Right lobe of liver (tissue), 6 donors: ENCODE measurements at places on chromosomes 12 and 14.

- no peak for DNase-seq
Measured at GRCh38 chr12:68428211-68428610, 96.0 kb upstream of the MDM1 start.

GRCh38 chr14:85514487-85514886, 15.5 kb upstream of the FLRT2 start:
- DNase-seq: no peak

DNA sequence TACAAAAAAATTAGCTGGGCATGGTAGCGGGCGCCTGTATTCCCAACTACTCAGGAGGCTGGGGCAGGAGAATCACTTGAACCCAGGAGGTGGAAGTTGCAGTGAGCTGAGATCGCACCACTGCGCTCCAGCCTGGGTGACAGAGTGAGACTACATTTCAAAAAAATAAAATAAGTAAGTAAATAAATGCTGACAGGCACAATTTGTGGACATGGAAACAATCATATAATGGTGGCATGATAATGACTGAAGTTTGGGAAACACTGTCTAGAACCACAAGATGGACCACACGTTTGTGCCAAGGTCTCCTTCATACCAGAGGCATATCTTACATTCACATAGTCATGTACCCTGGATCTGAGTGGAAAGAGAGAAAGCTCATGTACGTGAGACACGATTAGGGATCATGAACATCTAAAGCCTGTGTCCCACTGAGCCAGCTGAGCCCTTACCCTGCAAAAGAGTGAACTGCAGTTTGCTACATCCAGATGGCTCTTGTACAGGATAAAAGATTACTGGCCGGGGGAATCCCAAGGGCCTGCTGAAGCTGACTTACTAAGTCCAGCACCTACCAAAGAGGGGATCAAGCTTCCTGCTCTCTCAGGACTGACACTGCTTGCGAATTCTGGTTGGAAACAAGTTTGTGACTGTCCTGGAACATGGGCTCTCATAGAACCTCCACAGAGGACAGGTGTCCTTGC, 62.9 kb downstream of the TRAFD1 start:
- DNase-seq: no peak

GRCh38 chr14:23164250-23164649, 19.2 kb downstream of the SLC7A8 start:
- no peak for DNase-seq

DNA sequence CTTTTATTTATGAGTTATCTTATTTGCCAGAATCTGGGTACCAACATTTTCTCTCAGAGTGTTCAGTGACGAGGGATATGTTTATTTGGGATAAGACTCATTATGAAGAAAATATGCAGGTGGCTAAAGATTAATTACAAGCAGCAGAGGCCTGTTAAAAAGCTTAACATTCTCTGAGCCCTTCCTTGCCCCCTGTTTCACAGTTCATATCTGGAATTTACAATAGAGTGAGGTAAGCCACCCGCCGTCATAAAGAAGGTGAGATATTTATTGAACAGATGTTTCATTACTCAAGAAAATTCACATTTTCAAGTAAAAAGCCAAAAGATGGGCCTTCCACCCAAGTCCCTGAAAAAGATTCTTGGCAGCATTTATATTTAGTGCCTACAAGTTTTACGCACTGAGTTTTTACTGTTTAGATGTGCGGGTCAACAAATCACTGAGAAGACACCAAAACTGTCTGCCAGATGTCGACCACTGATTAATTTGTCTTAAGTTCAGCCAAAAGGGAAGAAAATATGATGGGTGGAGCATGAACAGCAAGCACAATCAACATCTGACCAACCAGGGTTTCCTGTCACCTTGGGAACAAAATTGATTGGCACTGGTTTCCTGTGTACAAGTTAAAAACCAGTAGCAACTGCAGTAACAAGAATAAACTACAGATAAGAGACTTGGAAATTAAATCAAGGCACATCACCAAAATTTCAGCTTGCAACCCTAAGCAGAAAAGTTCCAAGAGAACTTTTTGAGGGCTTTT, 85.5 kb upstream of the PTPRB start:
- DNase-seq: no peak

GRCh38 chr12:76762601-76762980, 1.3 kb upstream of the ZDHHC17 start:
- no peak for DNase-seq

DNA sequence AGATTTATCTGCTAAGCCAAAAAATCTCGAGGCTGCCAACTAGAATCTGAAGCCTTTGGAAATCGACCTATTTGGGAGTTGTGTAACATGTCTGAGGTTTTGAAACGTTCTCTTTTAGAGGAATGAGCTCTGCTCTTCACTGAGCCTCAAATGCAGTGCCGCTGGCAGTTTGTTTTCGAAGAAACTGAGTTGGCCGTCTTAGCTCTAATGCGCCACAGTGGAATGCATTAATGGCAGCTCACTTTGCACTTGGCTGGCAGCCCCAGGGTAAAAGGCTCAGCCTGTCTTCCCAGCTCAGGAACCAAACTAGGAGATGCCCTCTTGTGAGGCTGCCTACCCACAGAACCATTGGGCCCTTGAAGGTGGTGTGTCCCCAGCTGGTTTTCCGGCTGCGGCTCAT, 53.8 kb downstream of the SFSWAP start:
- no peak for DNase-seq

GRCh38 chr12:188910-189621, 24.9 kb downstream of the SLC6A12 start:
- DNase-seq: no peak

GRCh38 chr12:21369141-21369980, 3.3 kb upstream of the IAPP start:
- DNase-seq: no peak

DNA sequence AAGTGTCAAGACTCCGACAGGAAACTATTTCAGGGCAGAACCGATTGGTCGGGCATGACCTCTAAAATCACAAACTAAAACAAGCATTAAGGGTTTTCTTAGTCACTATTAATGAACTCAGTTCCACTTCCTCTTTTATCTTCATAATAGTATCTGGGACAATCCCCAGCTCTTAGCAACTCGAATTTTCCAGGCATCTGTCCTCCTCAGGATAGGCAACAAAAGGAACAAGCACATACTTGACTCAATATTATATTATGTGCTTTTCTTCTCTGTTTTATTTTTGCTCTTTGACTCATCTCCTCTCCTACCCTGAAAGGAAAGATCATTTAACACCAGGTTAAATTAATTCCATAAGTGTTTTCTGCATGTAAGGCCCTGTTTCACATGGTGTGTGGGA, 638.3 kb upstream of the TBX3 start:
- DNase-seq: no peak

DNA sequence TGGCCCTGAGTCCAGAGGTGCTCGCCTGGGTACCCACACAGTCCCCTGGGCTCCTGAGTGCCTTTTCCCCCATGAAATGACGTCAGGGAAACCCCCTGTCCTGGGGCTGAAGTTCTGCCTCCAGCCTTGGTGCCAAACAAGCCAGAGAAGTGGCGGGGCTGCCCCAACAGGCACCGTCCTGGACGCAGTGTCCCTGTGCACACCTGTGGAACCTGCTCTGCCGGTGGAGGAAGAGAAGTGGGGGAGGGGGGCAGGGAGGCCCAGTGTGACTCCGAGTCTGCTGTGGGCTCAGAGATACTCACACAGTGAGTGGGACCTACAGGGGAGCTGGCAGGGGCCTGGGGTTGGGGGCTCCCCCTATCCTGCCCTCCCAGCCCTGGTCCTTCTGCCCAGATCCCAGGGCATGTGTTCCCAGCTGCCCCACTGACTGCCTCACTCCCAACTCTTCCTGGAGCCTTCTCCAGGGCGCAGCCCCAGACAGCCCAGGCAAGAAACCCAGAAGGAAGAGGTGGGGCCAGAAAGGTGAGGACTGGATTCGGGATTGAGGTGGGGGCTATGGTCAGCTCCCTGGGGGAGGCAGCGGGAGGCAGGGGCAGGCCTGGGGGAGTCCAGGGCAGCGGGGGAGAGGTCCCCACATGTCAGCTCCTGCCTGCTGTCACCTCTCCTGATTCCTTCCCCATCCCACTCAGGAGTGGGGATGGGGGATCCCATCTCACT, 24.7 kb downstream of the CCDC85C start:
- DNase-seq: no peak

DNA sequence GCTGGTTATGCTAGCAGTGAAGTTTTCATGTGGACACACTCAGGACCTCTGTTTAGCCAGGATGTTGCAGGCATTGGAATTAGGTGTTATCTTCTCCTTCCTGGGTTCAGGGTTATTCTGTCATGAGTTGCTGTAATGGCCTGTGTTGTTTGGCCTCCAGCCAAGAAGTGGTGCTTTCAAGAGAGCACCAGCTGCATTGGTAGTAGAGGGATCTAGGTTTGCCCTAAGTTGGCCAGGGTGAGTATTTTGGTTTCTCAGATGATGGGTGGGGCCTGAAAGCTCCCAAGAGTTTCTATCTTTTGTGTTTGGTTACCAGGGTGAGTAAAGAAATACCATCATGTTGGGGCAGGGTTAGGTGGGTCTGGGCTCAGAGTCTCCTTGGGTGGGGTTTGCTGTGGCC, 2.7 kb upstream of the GZMH start:
- DNase-seq: no peak

DNA sequence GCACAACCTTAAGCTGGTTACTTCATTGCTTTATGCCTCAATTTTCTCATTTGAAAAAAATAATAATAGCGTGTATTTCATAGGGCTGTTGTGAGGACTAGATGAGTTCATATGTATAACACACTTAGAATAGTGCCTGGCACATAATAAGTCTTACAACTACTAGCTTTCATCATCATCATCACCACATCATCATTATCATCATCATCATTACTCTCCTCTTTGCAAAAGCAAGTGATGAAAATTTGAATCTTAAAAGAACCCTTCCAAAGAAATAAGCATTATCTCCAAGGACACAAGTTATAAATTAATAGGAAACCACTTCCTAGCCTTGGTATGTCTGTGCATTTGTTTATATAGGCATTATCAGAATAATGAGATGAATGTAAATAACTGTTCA, 117.0 kb downstream of the ST8SIA1 start:
- DNase-seq: no peak

DNA sequence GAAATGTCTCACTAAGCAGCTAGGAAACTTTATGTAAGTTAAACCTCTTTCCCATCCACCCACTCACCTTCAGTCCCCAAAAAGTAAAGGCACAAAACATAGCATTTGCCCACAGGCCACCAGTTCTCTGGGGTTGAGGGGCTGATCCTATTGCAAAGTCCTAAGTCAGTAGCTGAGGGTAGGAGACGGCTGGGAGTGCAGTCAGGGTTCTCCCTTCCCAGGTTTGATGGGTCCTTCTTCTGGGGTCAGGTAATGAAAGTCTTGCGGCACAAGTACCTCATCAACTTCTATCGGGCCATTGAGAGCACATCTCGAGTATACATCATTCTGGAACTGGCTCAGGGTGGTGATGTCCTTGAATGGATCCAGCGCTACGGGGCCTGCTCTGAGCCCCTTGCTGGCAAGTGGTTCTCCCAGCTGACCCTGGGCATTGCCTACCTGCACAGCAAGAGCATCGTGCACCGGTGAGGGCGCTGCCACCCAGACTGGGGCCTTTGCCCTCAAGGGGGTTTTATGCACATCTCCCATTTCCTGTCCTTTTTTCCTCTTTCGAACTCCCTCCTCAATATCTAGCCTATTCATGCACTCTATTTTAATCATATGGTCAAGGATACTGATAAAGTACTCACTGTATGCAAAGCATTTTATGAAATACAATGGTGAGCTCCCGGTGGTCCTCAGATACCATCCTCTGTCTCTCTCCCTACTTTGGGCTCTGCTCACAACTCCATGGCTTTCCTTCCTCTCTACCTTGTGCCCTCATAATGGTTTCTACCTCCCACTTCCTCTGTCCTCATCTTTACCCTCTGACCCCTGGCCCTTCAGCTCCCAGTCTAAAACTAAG, 986 bp downstream of the TSSK4 start:
- DNase-seq: no peak

GRCh38 chr12:55930771-55931316, at the start of gene DGKA:
Gene DGKA, plus strand, starts transcription at chr12:55931162. Its CDS starts 5,342 bp downstream, at chr12:55936504.
- DNase-seq: no peak

GRCh38 chr12:108840605-108841332, 16.6 kb downstream of the SSH1 start:
- no peak for DNase-seq

GRCh38 chr14:23385642-23386265, 8.9 kb downstream of the CMTM5 start:
- no peak for DNase-seq

- no peak for DNase-seq
Measured at GRCh38 chr14:88272390-88273269, 50.4 kb downstream of the KCNK10 start.

- DNase-seq: no peak
Measured at GRCh38 chr14:91333650-91334039, 84.0 kb downstream of the CCDC88C start.

DNA sequence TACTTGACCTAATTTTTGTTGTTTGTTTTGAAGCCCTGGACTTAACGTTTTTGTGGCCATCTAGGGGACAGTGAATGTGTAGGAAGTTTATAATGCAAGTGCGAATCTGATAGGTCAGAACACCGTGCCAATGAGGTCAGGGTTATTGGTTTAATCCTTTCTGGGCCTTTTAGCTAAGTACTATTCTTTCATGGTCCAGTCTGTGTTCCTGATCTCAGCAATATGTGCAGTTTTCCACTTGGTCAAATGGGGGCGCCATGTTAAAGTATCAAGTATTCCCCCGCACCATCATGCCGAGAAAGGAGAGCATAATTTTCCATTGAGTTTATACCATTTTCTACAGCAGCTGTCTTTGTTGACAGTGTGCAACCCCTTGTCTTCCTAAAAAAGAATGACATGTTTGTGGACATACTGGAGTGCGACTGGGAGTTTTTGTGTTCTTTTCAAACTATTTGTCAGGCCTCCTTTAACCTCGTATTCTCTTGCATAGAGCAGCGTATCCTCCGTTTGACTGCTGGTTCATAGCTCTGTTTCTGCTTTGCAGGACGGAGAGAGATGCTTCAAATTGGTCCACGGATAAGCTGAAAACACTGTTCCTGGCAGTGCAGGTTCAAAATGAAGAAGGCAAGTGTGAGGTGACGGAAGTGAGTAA, 1.3 kb downstream of the AHSA1 start:
- no peak for DNase-seq

DNA sequence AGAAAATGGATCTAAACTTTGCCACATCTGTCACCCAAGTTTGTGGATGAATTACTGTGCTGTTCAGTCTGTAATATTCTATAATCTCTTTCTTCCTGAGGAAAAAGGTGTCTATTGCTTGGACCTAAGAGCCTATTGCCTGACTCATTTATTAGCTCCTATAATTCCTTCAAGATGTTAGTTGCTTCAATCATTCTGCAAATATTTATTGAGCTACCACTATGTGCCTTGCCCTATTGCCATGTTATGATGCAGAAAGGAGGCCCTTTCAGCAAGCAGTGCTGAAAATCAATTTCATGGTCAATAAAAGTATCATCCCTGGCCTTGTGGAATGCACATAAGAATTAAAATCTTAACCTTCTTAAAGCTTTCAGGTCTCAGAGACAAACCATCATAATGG, 113.6 kb downstream of the CCER1 start:
- no peak for DNase-seq

DNA sequence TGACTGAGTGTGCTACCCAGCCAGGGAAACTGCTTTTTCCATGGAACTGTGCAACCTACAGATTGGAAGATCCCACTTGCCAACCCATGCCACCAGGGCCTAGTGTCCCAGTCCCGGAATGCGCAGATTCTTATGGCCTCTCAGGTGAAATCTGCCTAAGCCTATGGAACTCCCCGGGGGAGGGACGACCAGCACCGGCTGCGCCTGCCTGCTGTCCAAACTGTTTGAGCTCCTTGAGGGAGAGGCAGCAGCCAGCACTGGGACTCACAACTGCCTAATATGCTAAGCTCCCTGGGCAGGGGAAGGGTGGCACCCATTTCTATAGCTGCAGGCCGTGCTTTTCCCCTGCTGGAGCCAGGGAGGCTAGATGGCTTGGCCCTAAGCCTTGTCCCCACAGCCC, 92.5 kb upstream of the GZMB start:
- DNase-seq: no peak
